ENCODE measurements at places on chromosomes 11 and 22.

- no peak for DNase-seq
Measured at GRCh38 chr22:16834971-16835370, 9.8 kb upstream of the XKR3 start.

- no peak for DNase-seq
Measured at GRCh38 chr11:57394203-57394965, 3.9 kb upstream of the PRG2 start.

GRCh38 chr11:18236664-18237356, at the start of gene SAA4:
Gene SAA4 (minus strand): TSS chr11:18236802. CDS start chr11:18235926, 876 bp downstream.
- no peak for DNase-seq

GRCh38 chr11:69918231-69918937, 99.2 kb upstream of the FGF3 start:
- DNase-seq = no peak

DNA sequence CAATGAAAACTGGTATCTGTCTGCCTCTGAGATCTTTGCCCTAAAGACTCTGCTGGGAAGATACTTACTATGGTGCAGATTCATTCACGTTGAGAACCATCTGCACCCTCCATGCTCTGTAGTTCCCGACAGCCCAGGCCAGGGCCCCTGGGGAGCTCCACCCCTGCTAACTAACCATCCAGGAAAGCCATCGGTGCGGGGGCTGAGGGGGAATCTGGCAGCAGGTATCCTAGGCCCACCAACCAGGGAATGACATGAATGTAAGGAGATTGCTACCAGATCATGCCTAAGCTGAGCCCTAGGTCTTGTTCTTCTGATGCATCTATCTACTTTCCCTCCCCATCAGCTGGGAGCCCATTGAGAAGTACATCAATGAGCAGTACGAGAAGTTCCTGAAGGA, 11.3 kb upstream of the WBP2NL start:
- DNase-seq = no peak

GRCh38 chr22:46657996-46658947, 38.1 kb downstream of the GRAMD4 start:
- DNase-seq = no peak

DNA sequence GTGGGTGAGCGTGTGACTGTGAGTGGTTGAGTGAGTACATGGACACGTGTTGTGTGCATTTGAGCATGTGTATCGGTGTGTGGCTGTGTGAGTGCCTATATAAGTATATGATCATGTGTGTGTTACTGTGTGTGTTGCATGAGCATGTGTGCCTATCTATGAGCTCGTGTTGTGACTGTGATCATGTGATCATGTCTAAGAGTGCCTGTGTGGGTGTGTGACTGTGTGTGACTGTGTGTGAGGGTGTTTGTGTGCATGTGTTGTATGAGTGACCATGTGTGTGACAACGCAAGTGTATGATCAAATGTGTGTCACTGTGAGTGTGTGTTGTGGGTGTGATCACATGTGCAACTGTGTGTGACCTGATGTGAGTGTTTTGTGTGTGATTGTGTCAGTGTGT, 88.8 kb downstream of the UBASH3B start:
- DNase-seq = no peak

- no peak for DNase-seq
Measured at GRCh38 chr11:64765291-64765850, 5.6 kb upstream of the PYGM start.

- no peak for DNase-seq
Measured at GRCh38 chr22:16949561-16949960, 58.5 kb downstream of the GAB4 start.

- no peak for DNase-seq
Measured at GRCh38 chr22:42959576-42960509, 55.1 kb downstream of the PACSIN2 start.

DNA sequence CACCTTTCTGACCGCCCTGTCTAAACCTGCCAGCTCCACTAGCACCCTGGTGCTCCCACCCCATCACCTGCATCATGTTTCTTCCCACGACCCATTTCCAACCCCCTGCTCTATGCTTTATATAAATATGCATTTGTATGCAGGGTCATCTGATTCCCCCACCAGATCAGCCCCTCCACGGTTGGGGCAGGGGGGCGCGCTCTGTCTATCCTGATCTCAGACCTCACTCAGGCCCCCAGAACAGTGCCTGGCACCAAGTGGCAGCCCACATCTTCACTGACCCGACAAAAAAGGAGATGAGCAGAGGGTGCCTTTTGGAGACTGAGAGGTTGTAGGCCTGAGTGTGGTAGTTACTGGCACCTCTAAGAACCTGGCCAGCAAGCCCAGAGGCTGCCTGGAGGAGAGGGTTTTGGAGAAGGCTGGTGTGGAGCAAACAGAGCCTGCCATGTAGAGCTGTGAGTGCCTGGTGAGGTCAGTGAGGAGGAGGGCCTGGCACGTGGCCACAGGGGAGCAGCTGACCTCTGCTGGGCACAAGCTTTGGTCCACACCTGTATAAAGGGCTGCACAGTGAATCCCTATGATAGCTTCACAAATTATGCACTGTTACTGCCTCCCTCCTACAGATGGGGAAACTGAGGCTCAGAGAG, 86.3 kb upstream of the RTL6 start:
- no peak for DNase-seq

GRCh38 chr22:38276166-38276565, 3.4 kb upstream of the TMEM184B start:
- DNase-seq = no peak

GRCh38 chr11:1481861-1482441, 4.6 kb downstream of the MOB2 start:
- no peak for DNase-seq

- no peak for DNase-seq
Measured at GRCh38 chr11:134685793-134686380, 273.8 kb upstream of the B3GAT1 start.
